ENCODE measurements at places on chromosomes 1 and 21. TPM values are rescaled to one million over a fixed set of nuclear protein-coding genes. Genes with fewer than 3 reads are reported as not detected.

GRCh38 chr1:209490013-209490412 is 93.5 kb upstream of the CAMK1G start:
- DNase-seq, result no peak

The GCSAML gene
- total RNA-seq, result not detected

The CLEC20A gene
- total RNA-seq, result 2.9 TPM

The BEND5 gene
- 14.5 TPM for total RNA-seq

The C2CD2 gene
- 6.7 TPM for total RNA-seq

- peak; percentile 66 for DNase-seq
Measured at GRCh38 chr1:52632732-52633290, at the start of gene SHISAL2A. SHISAL2A (plus strand) TSS chr1:52633168; CDS start chr1:52633494, 326 bp downstream.

DNA sequence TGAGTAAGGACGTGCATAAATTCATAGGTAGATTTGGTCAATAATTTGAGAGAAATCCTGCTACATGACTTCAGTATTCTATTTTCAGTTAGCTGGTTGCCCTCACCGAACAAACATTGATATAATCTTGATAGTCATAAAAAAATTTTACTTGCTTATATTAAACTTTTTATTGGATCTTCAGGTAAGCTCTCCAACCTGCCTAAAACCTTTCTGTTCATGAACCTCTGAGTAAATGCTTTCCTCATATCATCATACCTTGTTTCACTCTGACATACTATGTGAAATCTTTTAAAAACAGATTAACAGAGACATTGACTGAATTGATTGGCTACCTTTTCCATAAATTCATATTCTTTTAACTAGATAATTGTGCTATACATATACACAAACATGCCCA is 299.0 kb downstream of the NCAM2 start:
- no peak for DNase-seq

GRCh38 chr21:44304877-44305293 is 5.0 kb downstream of the PFKL start:
- peak; percentile 46 for DNase-seq

The MAGI3 gene
- 0.83 TPM for total RNA-seq

Data from activated B cell treated with CpG ODN at 0.5 μM for 24 hours (primary cell).